ENCODE measurements at places on chromosomes 11 and 22.

- no peak for DNase-seq
These were observed 68.4 kb downstream of the TCF20 start for GRCh38 chr22:42202048-42202447.

DNA sequence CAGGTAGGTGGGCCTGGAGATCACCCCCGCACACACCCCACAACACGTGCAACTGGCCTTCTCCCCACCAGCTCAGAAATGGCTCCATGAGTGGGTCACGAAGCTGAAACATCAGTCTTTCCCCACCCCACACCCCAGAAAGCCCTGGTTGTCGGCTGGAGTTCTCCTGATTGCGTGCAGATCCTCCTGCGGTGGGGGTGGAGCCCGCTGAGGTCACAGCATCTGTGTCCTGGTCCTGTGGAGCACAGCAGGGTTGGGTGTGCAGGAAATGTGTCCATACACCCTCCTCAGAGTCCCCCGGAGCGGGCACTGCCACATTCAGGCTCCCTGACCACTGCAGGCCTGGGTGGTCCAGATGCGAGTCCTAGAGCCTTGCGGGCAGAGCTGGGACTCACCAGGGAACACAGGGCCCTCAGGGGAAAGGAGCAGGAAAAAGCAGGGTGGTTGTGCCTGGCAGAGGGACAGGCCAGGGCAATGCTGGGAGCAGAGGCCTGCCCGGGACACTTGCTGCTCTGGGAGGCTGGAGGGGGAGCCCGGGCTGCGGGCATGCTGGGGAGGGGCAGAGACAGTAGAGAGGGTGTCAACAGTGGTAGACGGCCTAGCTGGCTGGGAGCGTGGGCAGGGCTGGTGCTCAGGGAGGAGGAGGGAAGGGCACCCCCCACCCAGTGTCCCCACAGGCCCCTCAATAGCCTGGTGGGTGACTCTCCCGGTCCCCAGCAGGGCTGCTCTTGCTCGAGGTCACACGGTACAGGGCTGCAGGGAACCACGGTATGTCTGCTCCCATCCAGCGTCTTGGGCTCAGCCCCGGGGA, 42.4 kb upstream of the PPARA start:
- no peak for DNase-seq

GRCh38 chr11:32821517-32821916, 8.2 kb upstream of the PRRG4 start:
- DNase-seq = no peak

GRCh38 chr22:40084246-40084645, 89.5 kb downstream of the FAM83F start:
- DNase-seq = no peak

DNA sequence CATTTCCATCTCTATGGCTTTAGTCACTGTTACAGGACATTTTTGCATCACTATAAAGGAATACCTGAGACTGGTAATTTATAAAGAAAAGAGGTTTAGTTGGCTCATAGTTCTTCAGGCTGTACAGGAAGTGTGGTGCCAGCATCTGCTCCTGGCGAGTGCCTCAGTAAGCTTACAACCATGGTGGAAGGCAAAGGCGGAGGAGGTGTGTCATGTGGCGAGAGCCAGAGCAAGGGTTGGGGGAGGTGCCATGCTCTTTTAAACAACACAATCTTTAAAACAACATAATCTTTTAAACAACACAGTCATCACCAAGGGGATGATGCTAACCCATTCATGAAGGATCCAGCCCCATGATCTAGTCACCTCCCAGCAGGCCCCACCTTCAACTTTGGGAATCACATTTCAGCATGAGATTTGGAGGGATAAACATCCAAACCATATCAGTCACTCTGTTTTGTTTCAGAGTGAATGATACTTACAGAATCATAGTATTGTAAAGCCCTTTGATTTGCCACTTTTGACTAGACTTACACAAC, 103.3 kb downstream of the PDE3B start:
- DNase-seq = no peak

GRCh38 chr22:44200855-44201550, 20.3 kb downstream of the PARVG start:
- no peak for DNase-seq

DNA sequence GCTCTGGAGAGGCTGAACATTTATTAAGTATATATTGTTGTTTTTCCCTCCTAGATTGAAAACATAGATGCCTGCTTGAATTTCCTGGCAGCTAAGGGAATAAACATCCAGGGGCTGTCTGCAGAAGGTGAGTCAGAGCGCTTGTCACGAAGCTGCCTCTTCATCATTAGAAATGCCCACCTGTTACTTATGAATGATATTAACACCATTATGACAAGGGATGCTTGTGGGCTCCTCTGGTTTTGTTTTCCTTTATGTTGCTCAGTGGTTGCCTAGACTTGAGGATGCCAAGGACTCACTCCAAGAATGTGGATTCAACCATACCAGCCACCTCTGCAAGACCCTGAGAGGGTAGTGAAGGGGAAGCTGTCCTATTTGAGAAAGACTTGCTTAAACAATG, 156.2 kb downstream of the NAV2 start:
- DNase-seq = no peak

DNA sequence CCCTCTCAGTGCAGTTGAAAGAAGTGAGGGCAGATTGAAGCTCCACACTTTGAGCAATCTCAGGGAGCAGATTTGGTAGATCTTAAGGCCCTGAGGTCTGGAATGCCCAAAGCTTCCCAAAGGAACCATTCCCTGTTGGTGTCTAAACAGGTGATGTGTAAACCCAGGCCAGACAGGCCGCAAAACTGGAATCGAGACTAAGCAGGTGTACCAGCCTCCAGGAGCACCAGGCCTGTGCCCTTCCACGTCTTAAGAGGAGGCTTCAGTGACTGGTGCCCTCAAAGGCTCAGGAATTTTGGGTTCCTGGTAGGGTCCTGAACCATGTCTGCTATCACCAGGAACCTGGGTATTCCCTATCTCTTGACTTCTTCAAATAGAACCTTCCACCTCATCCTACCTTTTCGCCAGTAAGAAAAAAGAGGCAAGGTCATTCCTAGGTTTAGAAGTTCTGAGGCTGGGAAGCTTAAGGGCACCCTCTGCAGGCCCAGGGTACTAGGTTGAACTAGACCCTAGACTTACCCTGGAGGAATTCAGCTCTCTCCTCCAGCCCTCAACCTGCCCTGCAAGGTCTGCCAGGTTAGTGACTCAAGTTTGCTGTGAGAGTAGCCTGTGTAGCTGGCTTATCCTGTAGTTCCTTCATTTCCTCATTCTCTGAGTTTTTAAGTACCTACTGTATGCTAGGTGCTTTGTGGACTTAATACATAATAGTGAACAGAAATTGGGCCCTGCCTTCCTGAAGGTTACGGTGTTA, 100.0 kb upstream of the NNMT start:
- no peak for DNase-seq

DNA sequence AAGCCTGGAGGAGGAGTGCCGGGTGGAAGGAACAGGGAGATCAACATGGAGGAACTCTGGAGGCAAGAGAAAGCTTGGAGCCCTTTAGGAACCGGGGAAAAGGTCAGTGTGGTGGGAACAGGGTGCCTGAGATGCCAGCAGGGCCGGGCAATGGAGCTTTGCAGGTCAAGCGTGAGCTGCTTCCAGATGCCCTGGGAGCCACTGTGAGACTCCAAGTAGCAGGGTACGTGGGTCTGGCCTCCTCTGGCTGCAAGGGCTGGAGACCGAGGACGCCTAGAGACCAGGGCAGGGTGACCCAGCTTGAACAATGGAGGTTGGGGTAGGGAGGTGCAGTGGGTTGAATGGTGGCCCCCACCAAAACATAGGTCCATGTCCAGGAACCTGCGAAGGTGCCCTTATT, 15.6 kb upstream of the EMID1 start:
- DNase-seq = no peak

DNA sequence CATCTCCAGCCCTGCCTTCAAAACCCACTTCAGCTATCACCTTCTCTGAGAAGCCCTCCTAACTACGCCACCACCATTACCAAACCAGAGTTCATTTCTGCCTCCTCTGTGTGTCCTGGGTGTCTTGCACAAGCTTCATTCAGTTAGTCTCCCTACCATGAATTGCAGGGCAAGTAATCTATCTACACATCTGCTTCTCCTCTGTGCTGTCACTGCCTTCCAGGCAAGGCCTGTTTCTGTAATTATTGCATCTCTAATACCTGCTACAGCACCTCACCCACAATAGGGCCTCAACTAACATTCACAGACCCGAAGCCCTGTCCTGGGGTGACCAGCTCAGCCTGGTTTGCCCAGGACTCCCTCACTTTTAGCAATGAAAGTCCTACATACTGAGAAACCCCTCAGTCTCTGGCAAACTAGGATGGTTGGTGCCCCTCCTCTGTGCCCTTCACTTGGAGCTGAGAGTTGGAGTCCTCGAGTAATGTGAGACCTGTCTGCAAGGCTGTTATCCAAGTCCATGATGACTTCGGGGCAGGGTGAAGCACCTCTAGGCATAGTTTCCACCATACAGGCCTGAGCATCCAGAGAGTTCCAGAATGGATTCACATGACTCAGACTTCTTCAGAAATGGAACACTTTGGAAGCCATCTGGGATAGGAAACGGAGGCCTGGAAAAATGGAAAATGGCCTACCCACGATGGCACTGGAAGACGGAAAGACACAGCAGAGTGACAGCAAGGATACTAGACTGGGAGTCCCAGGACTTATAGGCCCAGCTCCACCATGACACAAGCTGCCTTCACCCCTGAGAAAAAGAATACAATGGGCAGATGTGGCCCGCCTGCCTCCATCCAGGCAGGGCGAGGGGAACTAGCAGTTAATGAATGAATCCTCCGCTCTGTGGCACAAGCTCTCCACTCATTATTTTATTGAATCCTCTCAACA, 269.3 kb downstream of the BUD13 start:
- DNase-seq = no peak

GRCh38 chr22:46070215-46070802, 80.0 kb upstream of the PPARA start:
- no peak for DNase-seq

DNA sequence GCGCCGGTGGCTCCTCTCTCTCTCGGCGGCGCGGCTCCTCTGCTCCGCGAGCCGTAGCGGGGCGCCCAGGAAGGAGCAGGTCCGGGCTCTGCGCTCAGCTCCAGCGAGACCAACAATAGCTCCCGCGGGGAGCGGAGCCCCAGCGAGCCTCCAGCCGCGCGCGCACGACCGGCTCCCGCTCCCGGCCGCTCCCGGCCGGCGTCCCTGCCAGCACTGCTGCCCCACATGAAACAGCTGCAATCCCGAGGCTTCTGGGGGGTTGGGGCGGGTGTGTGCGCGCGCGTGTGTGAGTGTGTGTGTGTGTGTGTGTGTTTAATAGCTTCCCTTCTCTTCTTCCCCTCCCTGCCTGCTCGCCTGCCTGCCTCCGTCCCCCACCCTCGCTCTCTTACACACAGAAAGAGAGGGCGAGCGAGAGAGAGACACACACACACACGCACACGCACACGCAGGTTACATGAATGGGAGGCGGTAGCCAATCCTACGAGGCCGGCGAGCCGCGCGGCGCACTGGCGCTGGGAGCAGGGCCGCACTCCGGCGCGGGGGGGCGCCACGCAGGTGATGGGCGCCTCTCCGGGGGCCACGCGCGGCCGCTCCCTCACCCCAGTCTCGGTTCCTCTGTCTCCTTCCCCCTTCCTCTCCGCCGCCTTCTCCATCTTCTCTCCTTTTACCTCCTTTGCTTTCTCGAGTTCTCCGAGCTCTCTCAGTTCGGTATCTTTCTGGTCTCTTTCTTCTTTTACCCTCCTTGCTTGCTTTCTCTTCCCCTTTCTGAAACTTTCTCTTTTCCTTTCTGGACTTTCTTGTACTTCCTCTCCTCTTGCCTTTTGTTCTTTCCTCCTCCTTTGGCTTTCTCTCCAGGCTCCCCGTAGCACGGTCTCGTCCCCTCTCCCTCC, at the start of gene TENM4:
Gene TENM4 (minus strand): TSS at position 460 of the 890 bp plus-strand sequence. CDS start 371,086 bp downstream, outside the sequence.
- no peak for DNase-seq

- DNase-seq = no peak
These were observed 74.7 kb upstream of the VPREB1 start for GRCh38 chr22:22169923-22170322.

DNA sequence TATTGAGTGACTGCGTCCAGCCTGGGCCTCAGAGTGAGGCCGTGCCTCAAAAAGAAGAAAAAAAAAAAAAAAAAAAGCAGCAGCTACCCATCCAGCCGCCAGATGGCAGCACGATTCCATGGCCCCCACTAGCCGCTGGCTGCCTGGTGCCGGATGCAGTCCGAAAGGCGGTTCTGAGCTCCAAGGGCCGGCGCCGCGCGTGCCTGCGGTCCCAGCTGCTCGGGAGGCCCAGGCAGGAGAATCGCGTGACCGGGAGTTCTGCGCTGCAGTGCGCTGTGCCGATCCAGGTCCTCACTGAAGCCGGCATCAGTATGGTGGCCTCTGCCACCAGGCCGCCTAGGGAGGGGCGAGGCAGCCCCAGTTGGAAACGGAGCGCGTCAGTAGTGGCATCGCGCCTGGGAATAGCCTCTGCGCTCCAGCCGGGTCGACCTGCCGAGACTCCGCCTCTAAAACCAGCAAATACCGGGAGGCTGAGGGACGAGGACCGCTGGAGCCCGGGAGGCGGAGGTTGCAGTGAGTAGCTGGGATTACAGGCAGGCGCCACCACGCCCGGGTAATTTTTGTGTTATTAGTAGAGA, 19.3 kb downstream of the SCARF2 start:
- DNase-seq = peak; percentile 63

- no peak for DNase-seq
These were observed 198.1 kb upstream of the SEZ6L start for GRCh38 chr22:25970999-25971811.

GRCh38 chr11:11580841-11581411, 40.9 kb downstream of the GALNT18 start:
- no peak for DNase-seq

GRCh38 chr11:57306940-57307565, 17.7 kb downstream of the TNKS1BP1 start:
- DNase-seq = no peak

All from activated T-cell treated with anti-CD3 and anti-CD28 coated beads for 1 hour (primary cell).